ENCODE measurements at places on chromosomes 1 and 21.

DNA sequence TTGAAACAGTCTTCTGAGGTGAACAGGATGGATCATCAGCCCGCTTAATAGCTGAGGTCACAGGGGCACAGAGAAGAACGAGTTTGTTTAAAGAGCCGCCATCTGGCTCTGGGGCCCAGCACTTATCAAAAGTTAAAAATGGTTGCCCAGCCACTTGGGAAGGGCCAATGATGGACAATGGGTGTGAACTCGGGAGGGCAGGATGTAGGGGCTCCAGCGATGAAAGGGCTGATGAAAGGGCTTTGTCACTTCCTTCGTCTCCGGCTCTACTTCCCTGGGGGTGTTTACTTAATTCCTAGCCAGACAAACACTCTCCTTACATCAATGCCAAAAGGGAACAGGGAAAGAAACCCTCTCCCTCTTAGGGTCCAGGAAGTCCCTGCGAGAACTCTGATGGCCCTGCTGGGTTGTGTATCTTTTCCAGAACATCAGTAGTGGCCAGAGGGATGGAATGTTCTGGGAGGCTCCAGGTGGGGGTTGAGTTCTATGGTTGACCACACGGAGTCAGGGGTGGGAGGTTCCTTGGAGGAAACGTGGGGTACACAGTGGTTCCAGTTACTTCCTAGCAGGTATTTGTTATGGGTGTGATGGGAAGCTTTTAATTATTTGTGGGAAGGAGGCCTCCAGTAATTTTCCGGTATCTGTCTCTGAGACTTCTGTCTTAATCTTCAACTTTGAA is 9.0 kb upstream of the ABCG1 start:
- no peak for DNase-seq

- peak; percentile 19 for DNase-seq
These were observed 1.6 kb downstream of the ALX3 start for GRCh38 chr1:110068646-110069403.

GRCh38 chr1:9493326-9493725 is 45.9 kb upstream of the SLC25A33 start:
- no peak for DNase-seq

GRCh38 chr1:192575499-192576189 is at the start of gene RGS1:
Gene RGS1 (plus strand): TSS chr1:192575773. CDS start chr1:192575793, 20 bp downstream.
- no peak for DNase-seq

- no peak for DNase-seq
These were observed 454.4 kb upstream of the ADGRL4 start for GRCh38 chr1:79460773-79461436.

DNA sequence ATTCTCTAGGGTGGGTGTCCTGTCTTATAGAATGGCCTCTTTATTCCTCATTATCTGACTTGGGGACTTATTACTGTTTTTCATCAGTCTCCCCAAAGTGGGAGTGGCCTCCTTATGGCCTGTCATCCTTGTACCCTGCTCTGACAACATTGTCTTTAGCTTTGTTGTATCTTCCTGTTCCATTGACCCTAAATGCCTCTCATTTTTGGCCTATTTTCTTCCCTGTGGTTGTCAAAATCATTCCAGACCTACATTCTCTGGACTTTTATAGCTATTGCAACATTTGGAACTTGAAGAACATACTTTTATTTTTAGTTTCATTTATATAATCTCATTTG is 9.7 kb downstream of the SFT2D2 start:
- DNase-seq, result no peak

- DNase-seq, result no peak
These were observed 50.9 kb downstream of the PTGS2 start for GRCh38 chr1:186629341-186629740.

- no peak for DNase-seq
These were observed 56.6 kb downstream of the LAMC1 start for GRCh38 chr1:183079712-183080388.

DNA sequence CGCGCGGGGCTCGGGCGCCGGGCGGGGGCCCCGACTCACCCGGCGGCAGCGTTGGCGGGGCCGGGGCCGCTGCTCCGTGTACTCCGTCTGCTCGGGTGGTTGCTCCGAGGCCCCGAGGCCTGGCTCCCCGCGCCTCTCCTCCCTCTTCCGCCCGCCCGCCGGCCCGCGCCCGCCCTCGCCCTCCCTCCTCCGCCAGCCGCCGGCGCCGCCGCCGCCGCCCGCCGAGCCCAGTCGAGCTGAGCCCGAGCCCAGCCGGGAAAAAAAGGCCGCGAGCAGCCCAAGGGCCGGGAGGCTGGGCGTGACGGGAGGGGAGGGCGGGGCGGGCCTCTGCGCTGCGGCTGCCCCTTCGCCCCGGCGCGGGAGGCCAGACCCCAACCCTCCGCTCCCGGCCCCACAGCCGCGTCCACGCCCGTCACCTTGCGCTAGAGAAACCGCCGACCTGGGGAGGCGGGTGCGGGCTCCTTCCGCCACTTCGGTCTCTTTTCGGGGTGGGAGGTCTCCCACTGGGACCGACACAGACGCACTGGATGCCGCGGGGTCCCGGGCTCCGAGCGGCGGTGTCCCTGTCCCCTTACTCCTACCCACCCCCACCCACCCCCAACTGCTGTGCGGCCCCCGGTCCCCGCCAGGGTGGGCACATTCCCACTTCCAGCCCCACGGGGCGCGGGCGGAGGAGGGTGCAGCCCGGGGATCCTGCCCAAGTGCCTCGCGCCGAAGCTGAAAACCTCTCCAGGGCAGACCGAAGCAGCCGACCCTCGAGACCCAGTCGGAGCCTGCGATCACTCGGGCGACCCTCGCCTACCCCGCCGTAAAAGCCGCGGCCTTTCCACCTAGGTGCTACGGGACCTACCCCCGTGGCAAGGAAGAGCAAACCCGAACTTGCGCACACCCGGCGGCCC is at the start of gene CERS2:
CERS2 (minus strand) TSS at position 256 of the 899 bp plus-strand sequence. CDS start 5,745 bp downstream, outside the sequence.
- peak; percentile 80 for DNase-seq

DNA sequence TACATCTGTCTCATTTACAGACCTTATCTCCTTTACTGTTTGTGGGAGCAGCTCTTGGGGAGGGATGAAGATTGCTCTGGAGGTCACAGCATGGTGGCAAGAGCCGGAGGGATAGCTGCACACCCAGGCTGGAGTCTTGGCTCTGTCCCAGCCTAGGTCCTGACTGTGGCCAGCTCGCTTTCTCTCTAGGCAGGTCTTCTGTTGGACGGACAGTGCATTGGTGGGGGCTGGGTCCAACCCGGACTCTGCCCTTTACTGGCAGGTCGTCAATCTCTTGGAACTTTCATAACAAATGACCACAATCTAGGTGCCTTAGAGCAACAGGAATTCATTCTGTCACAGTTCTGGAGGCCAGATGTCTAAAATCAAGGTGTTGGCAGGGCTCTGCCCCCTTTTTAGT is 319.8 kb upstream of the C1orf174 start:
- no peak for DNase-seq

GRCh38 chr1:192986110-192986747 is 72.9 kb downstream of the UCHL5 start:
- DNase-seq, result no peak

- peak; percentile 30 for DNase-seq
These were observed 23.4 kb upstream of the TSPAN2 start for GRCh38 chr1:115112496-115113375.

- DNase-seq, result no peak
These were observed 758.1 kb upstream of the TPTE start for GRCh38 chr21:9763306-9763705.

GRCh38 chr1:184941735-184942134 is 32.6 kb downstream of the NIBAN1 start:
- DNase-seq, result no peak

DNA sequence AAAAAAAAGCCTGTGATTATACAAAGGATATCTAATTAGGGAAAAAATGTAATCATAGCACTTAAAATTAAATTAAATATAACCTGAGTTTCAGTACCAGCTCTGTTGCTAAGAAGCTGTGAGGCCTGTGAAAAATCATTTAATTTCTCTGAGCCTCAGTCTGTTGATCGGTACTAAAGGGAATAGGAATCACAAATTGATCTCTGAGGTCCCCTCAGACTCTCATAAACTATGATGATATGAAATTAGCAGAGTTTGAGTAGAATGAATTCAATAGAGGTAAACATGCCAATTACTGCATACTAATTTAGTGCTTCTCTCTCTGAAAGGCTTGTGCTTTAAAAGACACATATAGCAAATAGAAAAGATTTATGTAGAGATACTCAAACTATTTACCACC is 416.8 kb upstream of the NCAM2 start:
- DNase-seq, result no peak

DNA sequence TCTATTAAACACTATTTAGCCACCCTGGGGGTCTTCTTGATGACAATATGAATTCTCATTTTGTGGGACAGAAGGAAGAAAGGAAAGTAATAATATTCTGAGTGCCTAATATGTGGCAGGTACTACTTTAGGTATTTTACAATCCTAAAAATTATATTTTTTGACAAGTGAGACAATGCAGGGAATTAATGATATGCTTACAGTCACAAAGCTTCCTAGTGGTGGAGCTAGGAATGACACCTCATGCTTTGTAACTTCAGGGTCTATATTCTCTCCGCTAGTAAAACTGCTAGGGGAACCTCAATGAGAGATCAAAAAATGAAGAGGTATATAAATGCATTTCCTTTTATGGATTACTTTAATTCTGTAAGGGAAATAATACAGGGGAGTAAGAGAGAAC is 44.3 kb downstream of the TPR start:
- DNase-seq, result no peak

GRCh38 chr21:38761531-38761930 is 44.2 kb upstream of the ETS2 start:
- no peak for DNase-seq

- no peak for DNase-seq
These were observed 84.3 kb upstream of the L1TD1 start for GRCh38 chr1:62110198-62110817.

- no peak for DNase-seq
These were observed 58.2 kb upstream of the LBR start for GRCh38 chr1:225485991-225486530.

- no peak for DNase-seq
These were observed 1242.4 kb upstream of the ADGRL4 start for GRCh38 chr1:80248886-80249285.

DNA sequence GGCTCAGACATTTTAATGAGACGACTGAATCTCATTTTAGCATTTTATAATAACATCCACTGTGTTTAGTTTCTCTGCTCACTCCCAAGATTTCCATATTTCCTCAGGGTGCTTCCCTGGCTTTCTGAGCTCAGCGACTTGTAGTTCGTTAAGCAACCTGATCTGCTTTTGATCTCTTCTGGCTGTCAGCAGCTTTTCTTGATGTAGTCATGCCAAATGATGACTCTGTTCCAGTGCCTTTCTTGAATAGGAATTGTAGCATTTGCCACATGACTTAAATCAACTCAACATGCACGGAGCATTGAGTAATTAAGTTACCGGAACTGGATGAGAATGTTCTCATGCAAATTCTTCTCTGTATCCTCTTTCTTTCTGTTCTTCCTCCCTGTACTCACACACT is 246.1 kb downstream of the FMN2 start:
- DNase-seq, result no peak

DNA sequence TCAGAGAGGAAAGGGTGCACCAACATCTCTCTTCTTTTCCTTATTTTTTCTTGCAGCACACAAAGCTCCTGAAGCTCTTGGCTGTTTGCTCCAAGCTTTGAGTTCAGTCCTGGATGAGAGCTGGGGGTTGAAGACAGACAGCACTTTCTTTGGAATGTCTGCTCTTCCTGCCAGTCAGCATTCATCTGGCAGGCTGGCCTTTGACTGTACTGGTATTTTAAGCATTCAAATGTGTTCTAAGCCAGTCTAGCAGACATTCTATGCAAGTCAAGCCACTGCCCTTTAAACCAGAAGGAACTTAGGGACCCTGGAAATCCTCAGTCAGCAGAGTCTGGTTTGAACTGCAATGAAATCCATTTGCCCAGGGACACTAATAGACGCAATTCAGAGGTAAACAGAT is 45.0 kb downstream of the XCL1 start:
- DNase-seq, result no peak

- DNase-seq, result no peak
These were observed 12.4 kb upstream of the ZNF124 start for GRCh38 chr1:247184254-247184653.

DNA sequence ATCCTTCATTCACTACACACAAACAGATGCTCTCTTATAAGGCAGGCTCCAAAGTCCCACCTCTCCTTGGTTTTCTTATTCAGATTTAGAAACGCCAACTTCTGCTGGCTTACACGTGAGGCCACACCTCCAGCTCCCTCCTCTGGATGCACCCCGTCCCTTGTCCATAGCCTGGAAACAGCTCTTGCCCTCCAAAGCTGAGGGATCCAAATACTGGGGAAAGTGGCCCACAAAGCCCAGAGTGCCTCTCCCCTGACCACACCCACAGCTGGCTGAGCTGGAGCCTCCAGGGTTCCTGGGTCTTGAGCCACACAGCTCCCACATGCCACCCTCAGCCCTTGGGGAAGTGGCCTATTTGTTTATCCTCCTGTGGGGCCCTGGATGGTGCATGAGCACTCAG is 4.5 kb downstream of the LAD1 start:
- no peak for DNase-seq

- no peak for DNase-seq
These were observed 30.9 kb downstream of the PROX1 start for GRCh38 chr1:214018386-214019268.

DNA sequence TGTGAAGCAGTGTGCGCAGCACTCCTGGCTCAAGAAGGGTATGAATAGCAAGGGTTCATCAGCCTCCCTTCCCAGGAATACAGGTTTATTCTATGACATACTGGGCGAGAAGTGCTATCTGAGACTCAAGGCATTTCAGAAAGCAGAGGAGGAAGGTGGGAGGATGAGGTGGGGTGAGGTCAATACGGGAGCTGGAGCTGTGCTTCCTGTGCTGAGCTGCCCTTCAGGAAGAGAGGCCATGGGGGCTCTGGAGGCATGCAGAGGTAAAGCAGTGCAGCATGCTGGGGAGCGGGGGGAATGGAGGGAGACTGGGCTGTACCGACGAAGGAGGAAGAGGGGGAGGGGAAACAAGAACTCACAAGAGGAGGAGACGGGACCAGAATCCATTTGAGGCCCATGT is 717.6 kb downstream of the PTPRU start:
- no peak for DNase-seq

DNA sequence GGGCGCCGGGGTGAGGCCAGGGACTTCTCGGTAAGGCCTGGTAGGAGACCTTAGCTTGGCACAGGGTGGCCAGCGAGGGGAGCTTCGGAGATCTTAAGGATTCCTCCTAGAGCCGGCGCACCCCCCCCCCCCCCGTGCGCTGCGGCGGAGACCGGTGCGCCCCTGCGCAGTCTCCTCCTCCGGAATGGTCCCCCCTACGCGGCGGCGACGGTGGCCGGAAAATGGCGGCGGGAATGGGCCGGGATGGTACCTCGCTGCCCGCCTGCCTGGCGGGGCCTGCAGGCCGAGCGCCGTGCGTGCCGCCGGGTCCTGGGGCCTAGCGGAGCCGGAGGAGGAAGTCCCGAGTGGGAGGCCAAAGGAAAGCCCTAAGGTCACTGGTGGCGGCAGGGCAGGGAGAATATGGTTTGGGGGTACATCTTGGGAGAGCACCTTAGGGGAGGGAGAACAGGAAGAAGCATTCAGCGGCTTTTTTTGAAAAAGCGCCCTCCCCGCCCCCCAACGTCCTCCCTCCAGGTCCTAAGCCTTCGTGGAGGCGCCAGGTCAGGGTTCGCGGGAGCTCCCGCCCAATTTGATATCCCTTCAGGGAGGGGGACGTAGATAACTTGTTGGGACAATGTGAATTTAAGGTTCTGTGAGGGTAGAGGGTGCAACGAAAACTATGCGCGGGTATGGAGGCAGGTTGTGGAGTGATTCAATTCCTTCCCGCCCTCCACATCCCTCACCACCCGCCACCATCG is 429 bp downstream of the SRRM1 start:
- DNase-seq, result no peak

- DNase-seq, result no peak
These were observed 303.3 kb downstream of the S1PR1 start for GRCh38 chr1:101540161-101540560.

GRCh38 chr1:93668951-93669350 is 12.7 kb downstream of the BCAR3 start:
- no peak for DNase-seq
